ENCODE measurements at places on chromosomes 11 and 22. TPM values are rescaled to one million over a fixed set of nuclear protein-coding genes. Genes with fewer than 3 reads are reported as not detected.

OR2AT4 gene
- total RNA-seq = not detected

SAA2 gene
- total RNA-seq = not detected

RAB38 gene
- total RNA-seq = 1.0 TPM

KREMEN1 gene
- total RNA-seq = 2.6 TPM

FGF3 gene
- not detected for total RNA-seq

OR52K1 gene
- not detected for total RNA-seq

OR5B21 gene
- not detected for total RNA-seq

IGF2 gene
- 2.1 TPM for total RNA-seq

OR51I1 gene
- not detected for total RNA-seq

SPDYC gene
- total RNA-seq = not detected

OR10A2 gene
- not detected for total RNA-seq

MS4A15 gene
- not detected for total RNA-seq

USP2 gene
- 0.42 TPM for total RNA-seq
